ENCODE measurements at places on chromosomes 1 and 21.
A peak's percentile ranks its signal among the peaks of the same experiment; 100 is the strongest.

DNA sequence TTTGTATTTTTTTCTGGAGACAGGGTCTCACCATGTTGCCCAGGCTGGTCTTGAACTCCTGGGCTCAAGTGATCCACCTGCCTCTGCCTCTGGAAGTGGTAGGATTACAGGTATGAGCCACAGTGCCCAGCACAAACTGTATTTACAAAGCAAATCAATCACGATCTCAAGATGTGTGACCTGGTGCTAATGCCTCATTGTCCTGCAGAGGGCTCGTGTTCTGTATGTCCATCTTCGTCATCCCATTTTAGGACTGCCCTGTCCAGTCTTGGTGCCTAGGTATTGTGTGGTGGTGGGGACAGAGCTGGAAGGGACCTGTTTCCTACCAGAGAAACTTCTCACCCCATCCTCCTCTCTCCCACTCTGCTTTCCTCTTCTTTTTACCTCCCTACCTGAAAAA lies 20.2 kb downstream of the PROK1 start:
- DNase-seq, result no peak

- no peak for DNase-seq
Observed at GRCh38 chr1:160756849-160757201, 17.8 kb downstream of the SLAMF7 start.

GRCh38 chr1:224535641-224536040 lies 80.5 kb upstream of the CNIH3 start:
- no peak for DNase-seq

- DNase-seq, result no peak
Observed at GRCh38 chr1:174976436-174977108, 23.2 kb upstream of the CACYBP start.

DNA sequence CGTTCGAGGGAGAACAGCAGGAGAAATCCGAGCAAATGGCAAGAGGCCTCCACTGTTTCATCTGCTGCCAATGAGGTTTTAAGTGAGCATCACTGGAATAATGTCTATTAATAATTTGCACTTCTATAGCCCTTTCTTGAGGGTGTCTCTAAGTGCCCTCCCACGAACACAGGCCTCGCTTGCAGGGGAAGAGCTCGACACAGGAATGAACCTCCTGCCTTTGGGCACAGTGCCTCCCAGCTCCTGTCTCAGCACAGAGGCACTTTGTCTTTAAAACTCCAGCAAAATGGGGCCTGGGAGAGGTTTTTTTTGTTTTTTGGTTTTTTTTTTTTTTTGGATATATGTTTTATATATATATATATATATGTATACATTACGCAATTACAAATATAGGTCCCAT lies 56.6 kb downstream of the OLIG1 start:
- no peak for DNase-seq

GRCh38 chr21:44521928-44522752 lies 17.9 kb downstream of the KRTAP10-1 start:
- no peak for DNase-seq

DNA sequence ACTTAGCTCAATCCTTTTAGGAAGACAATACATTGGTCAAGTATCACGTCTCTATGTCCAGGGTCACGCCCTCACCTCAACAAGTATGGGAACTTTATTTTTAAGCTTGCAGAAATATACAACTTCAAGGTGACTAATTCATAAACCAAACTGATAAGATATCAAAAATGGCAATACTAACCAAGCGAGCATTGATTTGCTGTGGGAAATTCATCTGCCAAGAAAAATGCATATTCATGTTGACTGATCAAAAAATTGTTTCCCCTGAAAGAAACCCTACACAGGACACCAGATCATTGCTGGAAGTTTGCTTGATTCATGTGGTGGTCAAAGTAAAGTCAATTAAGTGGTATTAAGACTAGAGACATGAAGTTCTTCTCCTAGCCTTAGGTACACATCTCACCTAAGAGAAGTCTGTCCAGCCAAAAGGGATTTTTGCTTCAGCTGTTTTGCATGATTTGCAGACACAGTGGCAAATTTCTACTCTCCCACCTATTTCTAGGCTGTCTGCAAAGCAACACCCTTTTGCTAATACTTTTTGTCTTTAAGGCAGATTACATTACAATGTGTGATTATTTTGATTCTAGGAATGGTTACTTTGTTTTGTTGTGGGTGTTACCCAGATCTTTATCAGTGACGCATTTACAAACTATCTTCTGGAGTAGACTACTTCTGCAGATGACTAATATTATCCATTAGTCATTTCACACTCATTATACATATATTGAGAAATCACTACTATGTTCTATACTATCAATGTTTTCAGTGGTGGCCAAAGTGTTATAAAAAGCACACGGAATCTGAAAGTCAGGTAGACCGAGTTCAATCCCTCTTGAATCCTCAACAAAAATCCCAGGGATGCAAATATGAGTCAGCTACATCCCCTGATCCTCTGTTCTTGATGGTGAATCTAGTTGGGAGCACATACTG lies 12.4 kb downstream of the SAMSN1 start:
- DNase-seq, result no peak

DNA sequence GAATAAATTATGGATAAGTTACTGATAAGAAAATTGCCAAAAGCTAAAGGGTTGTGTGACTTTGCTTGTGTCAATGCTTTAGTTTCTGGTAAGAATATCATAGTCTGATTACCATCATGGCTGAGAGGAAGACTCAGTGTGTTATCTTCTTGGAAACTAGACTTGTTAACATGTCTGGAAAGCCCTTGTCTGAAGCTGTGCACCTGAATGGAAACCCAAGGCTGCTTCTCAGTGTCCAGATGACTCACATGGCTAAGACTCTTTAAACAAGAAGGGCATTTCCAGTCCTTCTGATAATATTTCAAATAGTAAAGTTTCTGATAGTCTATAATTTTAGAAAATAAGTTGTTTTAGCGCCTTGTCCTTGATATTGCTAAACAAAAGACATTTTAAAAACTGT lies 1092.7 kb downstream of the PLA2G4A start:
- DNase-seq, result no peak

DNA sequence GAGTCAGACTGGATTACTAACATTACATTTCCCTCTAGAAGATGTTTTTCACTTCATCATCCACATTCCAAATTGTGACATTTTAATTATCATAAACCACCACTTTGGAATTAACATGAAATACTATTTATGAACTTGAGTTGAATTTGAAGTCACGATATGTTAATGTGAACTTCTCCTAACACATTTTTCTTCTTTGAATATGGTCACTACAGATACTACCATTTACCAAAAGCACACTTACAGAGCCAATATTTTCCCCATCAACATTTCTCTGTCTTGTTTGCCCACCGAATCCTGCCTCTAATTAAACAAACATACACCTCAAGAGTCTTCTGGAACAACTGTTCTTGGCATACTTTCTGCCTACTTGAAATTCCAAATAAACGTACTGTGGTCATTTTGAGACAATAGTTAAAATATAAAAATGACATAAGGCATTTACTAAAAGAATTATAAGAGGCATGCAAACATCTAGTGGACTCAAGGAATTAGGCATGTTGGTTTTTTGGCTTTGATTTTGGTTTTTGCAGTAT lies 177.4 kb downstream of the AKT3 start:
- DNase-seq, result no peak

GRCh38 chr1:244322791-244323521 lies 128.8 kb downstream of the ADSS2 start:
- peak; percentile 12 for DNase-seq

Data from frontal cortex (tissue), 4 donors.